Fibroblast of lung (primary cell): ENCODE measurements at places on chromosomes 1 and 21.

- peak; percentile 80 for DNase-seq
Observed at GRCh38 chr21:16279731-16280581, 550.2 kb downstream of the USP25 start.

DNA sequence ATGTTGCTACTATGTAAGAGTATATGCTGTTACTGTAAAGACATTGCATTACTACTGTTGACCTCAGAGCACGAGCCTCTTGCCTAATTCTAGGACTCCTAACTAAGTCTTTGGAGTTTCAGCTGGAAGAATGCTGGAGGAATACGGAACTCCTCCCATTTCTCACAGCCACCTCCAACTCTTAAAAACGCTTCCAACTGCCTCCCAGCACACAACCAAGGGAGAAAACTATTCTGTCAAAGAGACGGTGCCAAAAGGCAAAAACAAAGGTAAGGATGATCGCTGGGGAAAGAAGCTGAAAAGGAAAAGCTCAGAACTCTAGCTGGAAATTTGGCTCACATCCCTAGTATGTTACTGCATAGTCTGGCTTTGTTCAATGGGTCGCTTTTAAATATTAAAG, at the start of gene FMO2:
Gene FMO2 (plus strand): TSS at position 210 of the 400 bp plus-strand sequence. CDS start 414 bp downstream, outside the sequence.
- peak; percentile 73 for DNase-seq

GRCh38 chr21:37257967-37258877, 8.9 kb downstream of the VPS26C start:
- peak; percentile 47 for DNase-seq

GRCh38 chr1:1914101-1914970, 724 bp upstream of the CALML6 start:
- DNase-seq: no peak

DNA sequence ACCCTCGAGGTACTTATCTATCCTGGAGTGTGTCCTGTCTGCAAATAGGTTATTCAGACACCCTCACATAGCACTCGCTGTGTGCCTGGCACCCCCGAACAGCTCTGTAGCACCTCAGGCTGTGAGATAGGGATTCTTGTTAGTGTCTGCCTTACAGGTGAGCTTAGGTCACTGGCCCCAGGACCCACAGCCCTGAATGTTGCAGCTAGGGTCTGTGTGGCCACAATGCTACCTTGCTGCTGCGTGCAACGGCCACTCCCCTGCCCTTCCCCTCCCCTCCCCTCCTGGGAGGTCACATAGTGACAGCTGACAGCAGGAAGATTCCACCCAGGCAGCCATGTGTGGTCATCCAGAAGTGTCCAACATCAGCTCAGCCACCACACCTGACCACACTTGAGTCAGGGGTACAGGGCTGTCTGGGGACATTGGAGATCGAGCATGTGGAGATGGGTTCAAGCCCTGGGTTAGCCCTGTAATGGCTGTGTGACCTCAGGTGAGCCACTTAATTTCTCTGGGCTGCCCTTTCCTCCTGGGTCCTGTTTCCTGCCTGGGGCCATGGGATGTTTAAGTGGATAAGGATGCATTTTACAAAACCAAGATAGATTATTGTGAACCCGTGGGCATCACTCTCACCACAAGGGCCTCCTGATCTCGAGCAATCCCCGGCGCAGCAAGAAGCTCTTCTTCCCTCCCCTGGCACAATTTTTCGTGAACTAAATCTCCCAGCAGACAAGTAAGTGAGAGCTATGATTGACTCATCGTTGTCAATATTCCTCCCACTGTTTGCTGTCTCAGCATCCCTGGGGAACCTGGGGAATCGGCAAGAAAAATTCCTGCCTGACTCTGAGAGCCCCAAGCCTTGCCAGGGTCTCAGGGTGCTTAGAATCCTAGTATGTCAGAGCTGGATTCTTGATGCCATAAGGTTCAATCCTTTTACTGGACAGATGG, 208.7 kb downstream of the PTPRU start:
- DNase-seq: no peak

- no peak for DNase-seq
Observed at GRCh38 chr1:64195081-64195395, 8.4 kb upstream of the UBE2U start.

- peak; percentile 7 for DNase-seq
Observed at GRCh38 chr1:231161667-231162296, at the start of gene TRIM67. Gene TRIM67 (plus strand): TSS chr1:231162058. CDS start chr1:231162970, 912 bp downstream.

- no peak for DNase-seq
Observed at GRCh38 chr1:168907053-168907452, 178.0 kb upstream of the DPT start.

- DNase-seq: no peak
Observed at GRCh38 chr1:206551986-206552326, 44.6 kb downstream of the RASSF5 start.

DNA sequence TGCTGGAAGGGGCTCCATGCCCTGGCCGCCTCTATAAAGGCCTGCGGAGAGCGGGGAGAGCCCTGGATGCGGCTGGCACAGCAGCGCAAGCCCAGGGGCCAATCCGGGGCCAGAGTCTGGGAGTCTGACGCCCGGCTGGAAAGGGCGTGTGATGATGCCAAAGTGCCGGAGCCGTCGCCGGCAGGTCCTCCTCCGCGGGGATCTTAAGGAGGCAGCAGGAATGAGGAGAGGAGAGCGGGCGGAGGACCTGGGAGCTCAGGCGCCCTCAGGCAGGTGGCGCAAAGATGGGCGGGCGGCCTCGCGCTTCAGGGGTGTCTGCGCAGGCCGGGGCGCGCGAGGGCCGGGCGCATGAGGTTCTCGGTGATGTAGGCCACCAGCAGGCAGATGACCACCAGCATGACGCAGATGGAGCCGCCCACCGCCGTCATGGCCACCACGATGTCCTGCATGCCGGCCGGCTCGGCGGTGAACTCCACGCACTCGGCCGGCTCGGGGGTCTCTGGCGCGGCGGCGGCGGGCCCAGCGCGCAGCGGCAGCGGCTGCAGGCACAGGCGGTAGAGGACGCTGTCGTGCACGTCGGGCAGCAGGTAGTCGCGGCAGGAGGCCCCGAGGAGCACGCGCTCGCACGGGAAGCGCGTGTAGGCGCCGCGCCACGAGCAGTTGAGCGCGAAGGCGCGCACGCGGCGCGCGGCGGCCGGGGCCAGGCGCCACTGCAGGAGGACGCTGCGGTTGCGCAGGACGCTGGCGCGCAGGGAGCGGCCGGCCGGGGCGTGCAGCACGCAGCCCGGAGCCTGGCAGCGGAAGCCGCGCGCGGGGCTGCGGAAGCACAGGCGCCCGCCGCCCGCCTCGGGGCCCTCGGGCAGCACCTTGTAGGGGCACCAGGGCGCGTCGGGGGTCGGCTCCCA, 653 bp downstream of the FNDC10 start:
- no peak for DNase-seq

DNA sequence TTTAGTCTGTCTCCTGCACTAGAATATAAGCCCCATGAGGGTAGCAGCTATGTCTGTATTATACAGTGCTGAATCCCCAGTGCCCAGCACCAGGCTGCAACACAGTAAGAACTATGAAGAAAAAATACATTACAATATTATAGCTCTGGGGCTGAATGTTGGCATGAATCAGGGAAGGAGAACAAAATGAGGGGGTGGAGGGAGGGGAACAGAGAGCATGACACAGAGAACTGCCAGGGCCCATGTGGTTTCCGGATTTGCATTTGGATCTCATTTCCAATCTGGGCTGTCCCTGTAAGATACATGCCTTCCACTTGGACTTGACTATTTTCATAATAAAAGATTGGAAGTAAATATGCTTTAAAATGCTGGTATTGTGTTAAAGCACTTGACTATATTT, 35.8 kb downstream of the C1orf198 start:
- DNase-seq: no peak

- DNase-seq: peak; percentile 41
Observed at GRCh38 chr1:230458509-230458908, 32.4 kb upstream of the PGBD5 start.

- peak; percentile 90 for DNase-seq
Observed at GRCh38 chr1:169109561-169110134, 3.2 kb downstream of the ATP1B1 start.

DNA sequence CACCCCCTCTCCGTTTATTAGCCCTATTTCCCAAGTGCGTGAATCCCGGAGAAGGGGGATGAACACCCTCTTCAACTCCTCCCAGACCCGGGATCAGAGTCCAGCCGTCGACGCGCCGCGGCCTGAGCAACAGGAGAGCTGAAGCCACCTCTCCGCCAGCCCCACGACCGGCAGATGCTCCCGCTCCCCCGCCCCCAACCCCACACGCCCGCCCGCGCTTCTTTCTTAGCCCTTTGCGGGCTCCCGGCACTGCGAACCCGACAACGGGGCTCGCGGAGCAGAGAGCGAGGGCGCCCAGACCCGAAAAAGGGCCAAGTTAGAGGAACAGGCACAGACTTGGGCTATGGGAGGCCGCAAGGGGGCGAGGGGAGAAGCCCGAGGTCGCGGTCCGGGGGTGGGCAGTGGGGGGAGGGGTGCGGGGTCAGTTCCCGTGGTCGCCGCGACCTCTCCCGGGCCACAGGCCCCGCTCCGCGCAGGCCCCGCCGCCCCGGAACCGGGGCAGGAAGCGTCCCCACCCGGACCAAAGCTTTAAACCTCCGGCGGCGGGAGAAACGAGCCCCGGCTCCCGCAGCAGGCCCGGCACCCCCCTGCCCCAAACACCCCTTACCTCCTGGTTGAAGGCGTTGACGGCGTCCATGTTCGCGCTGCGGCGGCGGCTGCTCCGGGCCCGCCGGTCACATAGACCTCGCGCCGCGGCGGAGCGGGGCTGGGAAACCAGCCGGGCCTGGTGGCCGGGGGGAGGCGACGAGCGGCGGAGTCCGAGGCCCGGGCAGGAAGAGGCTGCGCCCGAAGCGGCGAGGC, 662 bp downstream of the SCAF4 start:
- DNase-seq: peak; percentile 39

GRCh38 chr1:223123011-223123610, 19.9 kb downstream of the TLR5 start:
- DNase-seq: no peak

- DNase-seq: peak; percentile 88
Observed at GRCh38 chr1:42209526-42210251, 45.1 kb upstream of the GUCA2A start.
